ENCODE measurements at places on chromosomes 2 and 18. TPM values are rescaled to one million over a fixed set of nuclear protein-coding genes. Genes with fewer than 3 reads are reported as not detected.

DNA sequence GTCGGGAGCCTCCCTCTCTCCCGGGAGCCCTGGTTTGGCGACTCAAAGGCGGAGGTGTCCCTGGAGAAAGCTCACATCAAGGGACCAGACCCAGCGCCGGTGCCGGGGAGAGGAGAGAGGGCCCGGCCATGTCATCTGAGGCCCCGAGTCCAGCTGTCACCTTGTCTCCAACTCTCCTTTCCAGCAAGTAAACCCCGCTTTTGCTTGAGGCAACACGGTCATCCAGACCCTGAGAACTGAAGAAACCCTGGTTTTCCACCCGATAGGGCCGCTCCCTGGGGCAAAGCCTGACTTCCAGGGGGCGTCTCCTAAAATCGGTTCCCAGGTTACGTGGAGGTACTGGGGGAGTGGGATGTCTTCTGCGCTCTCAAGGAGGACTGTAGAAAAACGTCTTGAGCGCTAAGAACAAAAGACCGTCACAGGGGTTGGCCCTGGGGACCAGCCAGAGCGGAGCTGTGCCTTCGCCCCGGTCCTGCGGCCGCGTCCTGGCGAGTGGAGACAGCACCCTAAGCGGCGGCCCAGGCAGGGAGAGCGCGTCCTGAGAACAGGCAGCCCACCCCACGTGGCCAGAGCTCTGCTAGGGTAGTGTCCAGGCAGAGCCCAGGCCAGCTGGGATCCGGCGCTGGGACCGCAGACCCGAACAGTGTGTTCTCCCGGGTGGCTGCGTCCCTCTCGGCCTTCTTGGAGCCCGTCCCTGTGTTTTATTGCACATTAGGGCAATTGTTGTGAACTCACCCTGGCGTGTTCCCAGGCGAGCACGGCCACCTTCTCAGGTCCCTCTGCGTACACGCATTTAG lies 55.7 kb downstream of the TMEM18 start:
- no peak for DNase-seq

DNA sequence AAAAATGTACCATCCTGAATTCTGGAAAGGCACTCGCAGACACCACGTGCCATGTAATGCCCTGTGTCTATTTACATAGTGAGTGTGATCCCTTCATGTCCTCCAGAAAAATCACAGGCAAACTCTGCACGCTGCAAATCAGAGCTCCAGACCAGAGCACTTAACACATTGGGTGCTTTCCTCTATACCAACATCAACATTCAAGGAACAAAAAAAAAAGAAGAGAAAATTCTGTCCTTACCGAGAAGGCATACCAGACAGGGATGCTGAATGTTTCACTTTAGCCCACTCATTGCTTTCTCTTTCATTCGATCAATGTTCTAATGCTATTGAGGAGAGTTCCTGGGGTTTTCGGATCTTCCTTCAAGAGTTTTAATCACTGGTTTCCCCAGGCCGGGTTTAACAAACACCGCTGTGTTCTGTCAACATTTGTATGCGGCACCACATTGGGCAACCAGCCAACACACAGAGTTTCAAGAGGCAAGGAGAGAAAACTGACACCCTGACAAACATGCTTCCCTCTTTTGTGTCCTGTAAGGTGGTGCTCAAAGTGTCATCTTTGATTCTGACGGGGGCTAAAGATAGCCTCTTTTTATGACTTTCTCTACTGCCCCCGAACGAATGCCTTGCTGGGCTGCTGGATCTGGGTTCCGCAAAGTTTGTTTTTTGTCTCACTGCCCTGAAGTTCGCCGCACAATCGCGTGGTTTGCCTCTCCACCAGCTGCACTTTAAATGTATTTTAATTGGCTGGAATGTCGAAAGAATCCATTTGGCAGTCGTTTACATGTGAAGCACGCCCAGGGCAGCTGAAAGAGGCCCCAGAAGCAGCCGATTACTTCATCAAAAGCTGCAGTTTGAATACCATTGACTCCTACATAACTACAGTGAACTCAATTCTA lies 106.4 kb upstream of the NCKAP5 start:
- peak; percentile 52 for DNase-seq

- DNase-seq: no peak
Measured at GRCh38 chr18:48795696-48796095, 155.1 kb downstream of the SMAD7 start.

- DNase-seq: peak; percentile 20
Measured at GRCh38 chr2:118148809-118149208, 60.5 kb downstream of the INSIG2 start.

Gene PDE1A
- total RNA-seq: 3.0 TPM
